CD4-positive, alpha-beta memory T cell (primary cell): ENCODE measurements at places on chromosomes 12 and 14. TPM values are rescaled to one million over a fixed set of nuclear protein-coding genes. Genes with fewer than 3 reads are reported as not detected.

Gene GPR84
- total RNA-seq, result not detected

Gene DCAF5
- total RNA-seq, result 75.7 TPM

Gene TSPAN9
- total RNA-seq, result 0.84 TPM

DNA sequence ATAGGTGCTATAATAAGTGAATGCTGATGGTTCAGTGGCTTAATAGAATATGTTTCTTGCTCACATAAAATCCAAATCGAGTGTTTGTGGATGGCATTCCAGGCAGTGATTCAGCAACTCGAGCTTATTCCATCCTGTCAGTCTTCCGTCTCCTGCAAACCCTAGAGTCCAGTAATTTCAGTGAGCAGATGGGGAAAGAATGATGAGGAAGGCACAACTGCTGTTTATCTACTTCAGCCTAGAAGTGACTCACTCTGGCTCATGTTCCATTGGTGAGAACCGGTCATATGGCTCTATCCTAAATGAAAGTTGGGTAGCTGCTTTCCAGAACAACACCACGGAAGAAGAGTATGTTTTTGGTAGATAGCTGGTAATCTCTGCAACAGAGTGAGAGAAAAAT is 421.8 kb upstream of the PDE3A start:
- no peak for DNase-seq

DNA sequence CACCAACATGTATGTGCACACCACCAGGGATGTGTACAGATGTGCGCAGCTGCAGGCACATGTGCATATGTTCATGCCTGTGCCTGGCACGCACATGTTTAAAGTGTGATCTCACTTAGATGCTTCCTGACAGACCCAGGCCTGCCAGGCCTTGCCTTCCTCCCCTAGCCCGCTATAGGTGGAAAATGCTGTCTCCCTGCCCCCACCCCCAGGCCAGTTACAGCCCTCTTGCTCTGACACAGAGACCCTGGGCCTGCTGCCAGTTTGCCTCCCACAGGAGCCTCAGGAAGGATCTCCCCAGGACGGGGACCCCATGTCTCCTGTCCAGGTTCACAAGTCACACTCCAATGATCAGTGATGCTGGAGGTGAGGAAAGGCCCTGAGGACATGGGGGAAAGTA is 21.6 kb downstream of the FIGNL2 start:
- no peak for DNase-seq

- DNase-seq, result no peak
Observed at GRCh38 chr14:101151226-101151926, 247.9 kb upstream of the RTL1 start.

- DNase-seq, result no peak
Observed at GRCh38 chr14:94485944-94486841, 10.2 kb upstream of the SERPINA9 start.
